NCI-H526 treated with DMSO at 0.1 percent for 48 hours (cell line): ENCODE measurements at places on chromosomes 13 and 19.

GRCh38 chr13:99312493-99312883 lies 5.3 kb upstream of the GPR183 start:
- no peak for DNase-seq

- DNase-seq: no peak
Observed at GRCh38 chr19:17534767-17535166, 20.7 kb upstream of the COLGALT1 start.

DNA sequence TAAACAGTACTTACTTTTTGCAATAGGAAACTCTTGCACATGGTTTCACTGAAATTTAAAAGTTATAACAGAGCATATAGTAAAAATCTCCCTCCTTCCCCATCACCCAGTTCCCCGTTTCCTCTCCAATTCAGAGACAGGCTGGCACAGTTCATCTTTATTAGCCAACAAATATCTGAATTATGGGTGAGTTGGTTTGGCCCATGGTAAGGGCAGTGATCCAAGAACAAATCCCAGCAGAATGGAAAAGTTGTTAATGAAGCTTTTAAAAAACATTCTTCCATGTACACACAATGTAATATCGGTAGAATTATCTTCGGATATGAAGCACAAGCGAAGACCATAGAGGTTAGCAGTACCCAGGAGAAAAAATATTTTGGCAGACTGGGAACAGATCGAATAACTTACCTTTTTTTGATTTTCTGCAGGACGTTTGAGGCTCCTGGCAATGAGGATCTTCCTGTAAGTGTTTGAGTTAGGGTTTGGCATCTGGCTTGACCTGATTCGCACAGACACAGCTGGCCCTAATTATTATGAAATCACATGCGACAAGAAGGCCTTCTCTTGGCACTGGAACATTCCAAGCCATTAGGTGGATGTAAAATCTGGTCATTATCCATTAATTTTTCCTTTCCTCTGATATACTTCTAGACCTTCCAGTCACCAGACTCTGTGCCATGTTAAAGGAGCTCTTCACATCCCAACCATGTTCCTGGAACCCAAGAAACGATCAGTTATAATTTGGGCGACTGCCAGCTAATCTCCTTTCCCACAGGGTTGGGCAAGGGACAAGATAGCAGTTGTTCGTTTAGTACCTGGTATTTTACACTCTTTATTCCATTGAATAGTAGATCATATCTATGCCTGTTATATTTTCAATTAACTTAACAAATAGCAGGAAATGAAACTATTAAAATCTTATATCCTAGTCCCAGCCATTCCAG lies 139.4 kb upstream of the TSC22D1 start:
- DNase-seq: no peak

- DNase-seq: no peak
Observed at GRCh38 chr13:48302871-48303358, 636 bp upstream of the RB1 start.

DNA sequence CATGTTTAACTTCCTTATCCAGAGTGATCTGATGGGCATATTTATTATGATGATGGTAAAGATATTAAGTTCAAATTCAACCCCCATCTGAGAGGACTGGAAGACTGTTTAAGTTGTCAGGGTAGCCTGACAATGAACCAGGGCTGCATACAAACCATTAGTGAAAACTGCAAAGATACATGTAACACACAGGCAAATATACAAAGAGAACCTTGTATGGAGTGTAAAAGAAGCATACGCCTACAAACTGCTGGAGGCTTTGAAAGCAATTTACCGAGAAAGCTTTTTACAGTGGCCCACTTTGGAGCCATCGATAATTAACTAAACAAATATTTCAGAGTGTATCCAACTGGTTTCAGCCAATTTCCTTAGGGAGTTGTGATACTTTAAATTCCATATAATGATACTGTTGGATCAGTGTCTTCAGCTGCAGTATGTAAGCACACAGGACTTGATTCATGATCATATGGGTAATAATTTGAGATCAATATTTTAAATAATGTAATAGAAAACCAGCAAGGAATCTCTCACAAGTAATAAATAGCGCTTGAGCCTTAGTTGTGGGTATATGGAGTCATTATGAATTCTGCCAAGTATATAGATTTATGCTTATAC lies 231.5 kb upstream of the SPRY2 start:
- DNase-seq: no peak

GRCh38 chr19:14418856-14419105 lies 360 bp downstream of the DDX39A start:
- no peak for DNase-seq

GRCh38 chr19:3369337-3370213 lies 3.2 kb downstream of the NFIC start:
- DNase-seq: no peak

DNA sequence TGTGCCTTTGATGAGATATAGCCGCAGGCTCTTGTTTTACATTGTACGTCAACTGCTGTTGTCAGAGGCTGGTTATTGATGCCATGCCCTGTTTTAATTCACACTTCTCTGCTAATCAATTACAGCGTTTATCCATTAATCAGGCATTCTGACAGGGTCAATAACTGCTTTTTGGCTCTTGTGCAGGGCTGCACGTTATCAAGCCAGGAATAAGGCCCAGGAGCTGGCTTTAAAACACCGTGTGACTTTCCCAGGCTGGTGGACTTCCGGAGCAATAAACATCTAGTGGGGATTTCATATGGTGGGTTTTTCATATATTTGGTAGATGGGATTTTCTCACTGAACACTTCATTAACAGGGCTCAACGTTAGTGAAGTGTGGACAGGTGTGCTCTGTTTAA lies 221.7 kb downstream of the TM9SF2 start:
- DNase-seq: no peak

- DNase-seq: peak; percentile 77
Observed at GRCh38 chr19:45506246-45506988, 862 bp upstream of the VASP start.

GRCh38 chr13:80040981-80041317 lies 300.0 kb downstream of the SPRY2 start:
- DNase-seq: no peak

- DNase-seq: no peak
Observed at GRCh38 chr13:106433066-106433465, 102.4 kb downstream of the EFNB2 start.

DNA sequence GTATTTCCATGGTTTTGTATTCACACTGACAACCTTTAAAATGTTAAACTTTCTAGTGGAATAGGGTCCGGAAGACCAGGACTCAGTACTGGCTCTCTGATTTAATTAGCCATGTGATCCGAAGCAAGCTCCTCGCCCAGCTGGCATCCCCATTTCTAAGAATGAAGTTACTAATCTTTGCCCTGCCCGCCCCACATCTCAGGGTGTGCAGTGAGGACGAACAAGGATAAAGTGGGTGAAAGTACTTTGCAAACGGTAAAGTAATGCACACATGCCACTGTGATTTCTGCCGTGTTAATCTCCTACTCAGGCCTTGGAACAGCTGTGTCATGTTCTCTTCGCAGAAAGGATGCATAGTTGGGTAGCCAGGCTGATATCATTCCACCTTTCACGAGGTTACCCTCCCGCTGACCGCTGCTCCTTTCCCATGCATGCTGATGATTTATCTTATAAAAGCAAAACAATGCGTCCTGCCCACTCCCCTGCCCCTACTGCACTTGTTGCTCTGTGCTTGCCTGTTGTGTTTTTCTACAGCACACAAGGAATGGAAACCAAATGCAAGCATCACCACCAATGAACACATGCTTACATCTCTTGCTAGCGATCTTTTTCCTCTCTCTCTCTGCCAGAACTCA lies 539.0 kb downstream of the EFNB2 start:
- no peak for DNase-seq

DNA sequence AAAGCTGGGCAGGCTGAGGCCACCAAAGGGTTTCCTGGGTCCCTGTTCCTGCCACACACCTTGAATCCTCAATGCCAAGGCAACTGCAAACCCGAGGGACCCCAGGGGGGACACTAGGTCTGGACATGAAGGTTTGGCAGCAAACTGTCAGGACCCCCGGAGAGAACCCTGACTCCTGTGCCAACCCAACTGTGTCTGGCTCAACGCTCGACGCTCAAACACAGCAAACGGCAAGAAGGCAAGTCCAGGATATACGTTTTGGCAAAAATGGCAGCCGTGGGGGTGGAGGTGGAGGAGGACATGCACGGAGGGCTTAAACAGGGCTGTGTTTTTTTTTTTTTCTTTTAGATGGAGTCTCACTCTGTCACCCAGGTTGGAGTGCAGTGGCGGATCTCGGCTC lies 73.0 kb downstream of the GADD45B start:
- DNase-seq: no peak

- no peak for DNase-seq
Observed at GRCh38 chr13:33524086-33524485, 238.5 kb upstream of the STARD13 start.

- DNase-seq: no peak
Observed at GRCh38 chr19:11204943-11205349, 7.6 kb upstream of the KANK2 start.

GRCh38 chr19:38650911-38651584 lies 3.6 kb downstream of the ACTN4 start:
- DNase-seq: no peak

GRCh38 chr13:32031025-32031814 lies at the start of gene FRY:
TSS of gene FRY (plus strand) at chr13:32031774. CDS start at chr13:32031796, 22 bp downstream.
- DNase-seq: peak; percentile 86

DNA sequence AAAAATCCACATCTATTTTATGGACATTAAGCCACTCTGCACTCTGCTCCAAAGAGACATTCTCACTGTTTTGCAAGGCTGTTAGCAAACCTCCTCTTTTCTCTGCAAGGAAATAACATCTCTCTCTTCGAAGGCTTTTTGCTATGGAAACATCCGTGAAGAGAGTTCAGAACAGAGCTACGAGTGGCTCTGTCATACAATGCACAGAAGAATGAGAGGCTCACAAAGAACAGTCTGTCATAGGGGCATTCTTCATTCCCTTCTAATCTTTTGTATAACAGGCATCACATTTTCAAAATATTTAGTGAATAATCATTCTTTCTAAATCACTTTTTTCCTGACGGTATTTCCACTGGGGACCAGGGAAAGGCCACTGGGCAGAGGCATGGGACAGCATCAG lies 346.1 kb downstream of the IRS2 start:
- no peak for DNase-seq

- no peak for DNase-seq
Observed at GRCh38 chr19:9009935-9010651, at the start of gene MUC16. TSS of gene MUC16 (minus strand) at chr19:9010409.

DNA sequence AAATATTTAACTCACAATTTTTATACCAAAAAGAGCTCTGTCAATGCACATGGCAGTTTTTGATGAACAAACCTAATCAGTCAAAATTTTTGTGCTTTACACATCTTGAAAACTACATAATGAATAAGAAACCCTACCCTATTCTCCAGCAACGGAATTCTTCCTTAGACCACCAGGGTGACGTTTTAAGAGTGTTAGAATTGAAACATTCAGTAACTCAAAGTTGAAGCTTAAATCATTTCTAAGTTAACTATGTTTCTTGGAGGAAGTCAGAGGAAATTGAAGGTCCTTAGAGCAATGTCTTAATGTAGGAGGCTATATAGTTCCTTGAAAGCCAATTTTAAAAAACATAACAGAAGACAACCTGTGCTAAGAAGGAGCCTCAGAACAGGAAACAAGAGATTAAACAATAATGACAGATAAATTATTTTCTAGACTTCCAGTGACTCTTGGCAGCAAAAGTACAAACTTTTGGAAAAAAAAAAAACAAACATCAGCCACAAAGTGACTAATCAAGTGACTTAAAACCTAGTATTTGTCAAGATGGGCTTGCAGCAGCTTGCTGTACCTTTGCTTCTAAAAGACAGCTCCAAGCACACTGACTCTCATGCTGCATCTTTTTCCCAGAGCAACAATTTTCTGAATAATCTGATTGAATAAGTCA lies 6.2 kb downstream of the SPRY2 start:
- no peak for DNase-seq

DNA sequence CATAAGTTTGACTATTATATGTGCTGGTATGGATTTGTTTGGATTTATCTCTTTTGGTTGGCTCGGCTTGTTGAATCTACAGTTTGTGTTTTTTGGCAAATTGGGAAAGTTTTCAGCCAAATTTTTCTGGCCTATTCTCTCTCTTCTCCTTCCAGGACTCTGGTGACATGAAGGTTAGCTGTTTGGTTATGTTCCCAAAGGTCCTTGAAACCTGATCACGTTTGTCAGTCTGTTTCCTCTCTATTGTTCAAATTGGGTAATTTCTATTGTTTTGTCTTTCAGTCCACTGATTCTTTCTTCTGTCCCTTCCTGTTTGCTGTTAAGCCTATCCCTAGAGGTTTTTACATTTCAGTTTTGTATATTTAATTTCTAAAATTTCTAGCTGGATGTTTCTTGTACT lies 81.5 kb upstream of the SHISA2 start:
- no peak for DNase-seq

- no peak for DNase-seq
Observed at GRCh38 chr19:47283405-47284059, 8.8 kb downstream of the INAFM1 start.

DNA sequence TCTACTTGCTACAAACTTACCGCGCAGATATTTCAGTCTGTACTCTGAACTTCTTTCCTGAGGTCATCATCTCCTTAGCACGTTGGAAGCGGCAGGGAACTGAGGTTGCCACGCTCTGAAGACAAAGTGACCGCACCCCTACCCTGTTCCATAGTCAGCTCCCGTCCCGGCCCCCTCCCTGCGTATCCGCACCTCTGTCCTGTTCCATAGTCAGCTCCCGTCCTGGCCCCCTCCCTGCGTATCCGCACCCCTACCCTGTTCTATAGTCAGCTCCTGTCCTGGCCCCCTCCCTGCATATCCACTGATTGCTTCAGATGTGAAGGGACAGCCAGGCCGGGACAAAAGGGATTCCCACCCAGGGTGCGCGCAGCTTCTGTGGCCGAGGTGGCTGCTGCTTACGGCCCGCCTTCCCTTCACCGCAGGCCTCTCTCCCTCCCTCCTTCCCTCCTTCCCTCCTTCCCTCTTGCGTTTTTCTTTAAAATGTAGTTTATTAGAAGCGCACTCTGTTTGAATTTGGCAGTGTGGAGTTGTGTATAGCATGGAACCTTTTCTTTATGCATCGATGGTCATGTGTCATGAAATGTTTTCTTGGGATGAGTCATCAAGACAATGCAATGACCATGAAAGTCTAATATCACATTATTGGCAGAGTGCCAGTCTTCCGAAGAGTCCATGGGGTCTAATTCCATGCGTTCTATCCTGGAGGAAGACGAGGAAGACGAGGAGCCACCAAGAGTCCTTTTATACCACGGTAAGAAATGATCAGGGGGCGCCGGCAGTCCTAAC lies 21.9 kb upstream of the NDUFS7 start:
- DNase-seq: no peak

GRCh38 chr13:34086281-34086680 lies 268.3 kb downstream of the RFC3 start:
- DNase-seq: no peak

- DNase-seq: no peak
Observed at GRCh38 chr13:103625194-103625593, 559.0 kb upstream of the SLC10A2 start.

GRCh38 chr13:105193026-105193425 lies 1342.4 kb downstream of the EFNB2 start:
- no peak for DNase-seq
